A549 treated with dexamethasone at 1 μM for 4 hours (cell line): ENCODE measurements at places on chromosomes 11 and 22. TPM values are rescaled to one million over a fixed set of nuclear protein-coding genes. Genes with fewer than 3 reads are reported as not detected.

Gene PSMC3
- 178 to 243 TPM (median 193 TPM) in 5 replicates for total RNA-seq

Gene MB
- total RNA-seq = 5.4 to 10.3 TPM (median 6.1 TPM) in 5 replicates

Gene OR5P2
- total RNA-seq = not detected in 5 replicates

Gene MMP8
- not detected in 5 replicates for total RNA-seq

Gene FZD4
- 1.1 to 1.8 TPM (median 1.4 TPM) in 5 replicates for total RNA-seq

Gene ZDHHC24
- total RNA-seq = 7.1 to 14.1 TPM (median 13.2 TPM) in 5 replicates

Gene MPZL2
- total RNA-seq = 0.06 TPM in 1 of 5 replicates, not detected in the others

Gene SLC6A5
- not detected in 5 replicates for total RNA-seq

Gene C11orf42
- total RNA-seq = not detected in 5 replicates

Gene OR2AG1
- total RNA-seq = not detected in 5 replicates

Gene MIOX
- total RNA-seq = 0.07 TPM in 1 of 5 replicates, not detected in the others

Gene SERPINH1
- total RNA-seq = 63.3 to 93.2 TPM (median 84.5 TPM) in 5 replicates

Gene DEUP1
- not detected in 5 replicates for total RNA-seq

Gene APOA1
- total RNA-seq = 0.12 to 0.34 TPM (median 0.20 TPM) in 5 replicates

Gene SDHD
- total RNA-seq = 57.4 to 72.2 TPM (median 63.7 TPM) in 5 replicates

Gene DBX1
- not detected in 5 replicates for total RNA-seq

Gene RFPL2
- 0.11 to 0.24 TPM (median 0.15 TPM) in 5 replicates for total RNA-seq

Gene GAB4
- not detected in 5 replicates for total RNA-seq

Gene IL10RA
- total RNA-seq = 0.03 to 0.14 TPM (median 0.11 TPM) in 4 of 5 replicates, not detected in the other

Gene ACTN3
- 0.04 to 0.06 TPM (median 0.04 TPM) in 4 of 5 replicates, not detected in the other for total RNA-seq

Gene SLC22A6
- not detected in 5 replicates for total RNA-seq

Gene CD3G
- not detected in 5 replicates for total RNA-seq

Gene MS4A4A
- total RNA-seq = not detected in 5 replicates

Gene IGSF22
- total RNA-seq = not detected in 5 replicates

Gene NPAS4
- total RNA-seq = 0.03 TPM in 1 of 5 replicates, not detected in the others

Gene B3GAT1
- 0.03 TPM in 1 of 5 replicates, not detected in the others for total RNA-seq

Gene ARHGAP32
- total RNA-seq = 3.4 to 5.9 TPM (median 5.5 TPM) in 5 replicates

Gene ELFN2
- 3.8 to 7.2 TPM (median 6.7 TPM) in 5 replicates for total RNA-seq

Gene DCHS1
- total RNA-seq = 0.07 to 0.15 TPM (median 0.09 TPM) in 5 replicates

Gene SEPTIN3
- total RNA-seq = 0.97 to 1.5 TPM (median 1.2 TPM) in 5 replicates

Gene CCDC116
- total RNA-seq = 0.06 to 0.14 TPM (median 0.09 TPM) in 3 of 5 replicates, not detected in the others

Gene MMP1
- total RNA-seq = 0.50 to 1.3 TPM (median 0.93 TPM) in 5 replicates

Gene TMEM134
- 37.1 to 67.8 TPM (median 58.9 TPM) in 5 replicates for total RNA-seq

Gene CBLIF
- not detected in 5 replicates for total RNA-seq
